ENCODE measurements at places on chromosomes 7 and 10. TPM values are rescaled to one million over a fixed set of nuclear protein-coding genes. Genes with fewer than 3 reads are reported as not detected.

- H3K27ac ChIP-seq = no peak overlapping the region
- no peak for DNase-seq
- no peaks in the 10 kb centered on the region for H3K4me1 ChIP-seq
- H3K4me3 ChIP-seq = no peak overlapping the region
Measured at GRCh38 chr10:79944428-79945395, 4.2 kb downstream of the SFTPD start.

DNA sequence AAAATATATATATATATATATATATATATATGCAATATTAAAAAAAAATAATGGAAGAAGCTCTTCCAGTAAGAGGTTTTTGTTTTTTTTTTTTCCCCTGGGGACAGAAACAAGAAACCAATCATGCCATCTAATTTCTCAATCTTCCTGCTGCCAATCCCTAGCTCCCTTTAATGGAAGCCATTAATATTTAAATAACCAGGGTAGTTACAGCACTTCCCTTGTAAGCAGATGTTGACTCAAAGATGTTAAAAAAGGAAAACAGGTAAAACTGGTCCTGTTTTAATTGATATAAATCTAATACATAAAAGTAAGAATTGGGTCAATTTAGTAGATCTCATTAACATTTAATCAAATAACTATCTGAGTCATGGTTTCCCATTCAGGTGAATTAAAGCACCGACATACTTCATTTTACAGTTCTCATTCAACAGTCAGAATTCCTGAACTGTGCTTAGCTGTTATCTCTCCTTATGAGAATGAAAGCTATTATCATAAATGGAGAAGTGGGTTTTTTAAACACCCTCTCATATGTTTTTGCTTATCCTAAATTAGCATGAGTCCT is 22.6 kb downstream of the CPVL start:
- H3K27ac ChIP-seq = no peak overlapping the region
- H3K4me1 ChIP-seq = no peaks in the 10 kb centered on the region

- H3K36me3 ChIP-seq = no peaks in the 10 kb centered on the region
- no peak overlapping the region for H3K27ac ChIP-seq
- no peak overlapping the region for H3K4me3 ChIP-seq
- H3K27me3 ChIP-seq = no peaks in the 10 kb centered on the region
- H3K4me1 ChIP-seq = no peaks in the 10 kb centered on the region
Measured at GRCh38 chr7:66837007-66837406, 84.0 kb upstream of the TMEM248 start.

GRCh38 chr7:31095286-31096197 is 43.4 kb downstream of the ADCYAP1R1 start:
- DNase-seq = no peak
- no peaks in the 10 kb centered on the region for H3K4me1 ChIP-seq
- H3K27me3 ChIP-seq = peaks cover 2% of the 10 kb centered on the region
- H3K36me3 ChIP-seq = no peaks in the 10 kb centered on the region
- no peak overlapping the region for H3K27ac ChIP-seq
- no peak overlapping the region for H3K4me3 ChIP-seq

DNA sequence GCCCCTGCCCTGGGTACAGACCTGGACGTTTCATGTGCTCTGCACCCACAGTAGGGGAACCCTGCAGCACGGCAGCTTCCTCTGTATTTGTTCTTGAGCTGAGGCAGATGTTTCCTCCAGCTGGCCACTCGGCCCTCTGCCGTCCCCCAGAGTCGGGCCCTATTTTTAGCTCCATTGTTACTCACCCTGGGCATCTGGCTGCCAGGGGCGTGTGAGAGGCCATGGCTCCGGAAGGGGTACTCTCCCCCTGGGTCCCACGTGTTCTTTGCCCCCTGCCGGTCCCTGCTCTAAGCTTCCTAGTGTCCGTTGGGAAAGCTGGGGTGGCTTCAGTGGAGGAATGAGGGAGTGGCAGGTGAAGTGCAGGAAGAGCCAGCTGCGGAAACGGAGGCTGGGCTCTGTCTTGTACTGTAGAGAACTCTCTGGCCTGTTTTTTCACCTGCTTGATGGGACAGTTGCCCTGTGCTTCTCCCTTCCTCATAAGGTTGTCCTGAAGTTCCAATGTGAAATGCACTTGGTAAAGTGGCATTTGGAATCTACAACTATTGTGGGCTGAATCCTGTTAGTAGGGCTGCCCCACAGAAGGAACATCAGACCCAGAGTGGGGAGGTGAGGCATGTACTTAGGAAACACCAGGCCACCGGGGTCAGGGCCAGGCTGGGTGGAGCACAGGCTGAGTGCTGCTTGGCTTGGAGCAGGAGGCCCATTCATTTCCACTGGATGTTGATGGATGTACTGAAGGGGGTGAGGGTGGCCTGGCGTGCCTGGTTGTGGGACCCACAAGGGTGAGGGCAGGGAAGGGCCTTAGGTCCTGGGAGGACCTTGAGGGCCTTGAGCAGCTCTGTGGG is 30.6 kb downstream of the PALD1 start:
- H3K27ac ChIP-seq = no peak overlapping the region
- no peaks in the 10 kb centered on the region for H3K36me3 ChIP-seq
- no peak for DNase-seq
- no peaks in the 10 kb centered on the region for H3K27me3 ChIP-seq
- H3K4me1 ChIP-seq = peaks cover 20% of the 10 kb centered on the region

- H3K4me3 ChIP-seq = peak overlapping the region; percentile 76
- H3K36me3 ChIP-seq = no peaks in the 10 kb centered on the region
- no peak for DNase-seq
Measured at GRCh38 chr10:119104654-119105015, 722 bp downstream of the DENND10 start.

- H3K27ac ChIP-seq = no peak overlapping the region
- H3K4me1 ChIP-seq = no peaks in the 10 kb centered on the region
- no peaks in the 10 kb centered on the region for H3K36me3 ChIP-seq
- DNase-seq = no peak
- no peaks in the 10 kb centered on the region for H3K27me3 ChIP-seq
Measured at GRCh38 chr7:11786186-11786585, 45.8 kb downstream of the THSD7A start.

- no peaks in the 10 kb centered on the region for H3K27me3 ChIP-seq
- H3K27ac ChIP-seq = no peak overlapping the region
- DNase-seq = no peak
- H3K36me3 ChIP-seq = no peaks in the 10 kb centered on the region
- H3K4me1 ChIP-seq = no peaks in the 10 kb centered on the region
Measured at GRCh38 chr7:73708961-73709549, 10.4 kb downstream of the STX1A start.

- no peak overlapping the region for H3K27ac ChIP-seq
- DNase-seq = no peak
- H3K4me1 ChIP-seq = no peaks in the 10 kb centered on the region
- no peaks in the 10 kb centered on the region for H3K27me3 ChIP-seq
- H3K36me3 ChIP-seq = no peaks in the 10 kb centered on the region
Measured at GRCh38 chr10:11856678-11857077, 33.5 kb downstream of the PROSER2 start.

DNA sequence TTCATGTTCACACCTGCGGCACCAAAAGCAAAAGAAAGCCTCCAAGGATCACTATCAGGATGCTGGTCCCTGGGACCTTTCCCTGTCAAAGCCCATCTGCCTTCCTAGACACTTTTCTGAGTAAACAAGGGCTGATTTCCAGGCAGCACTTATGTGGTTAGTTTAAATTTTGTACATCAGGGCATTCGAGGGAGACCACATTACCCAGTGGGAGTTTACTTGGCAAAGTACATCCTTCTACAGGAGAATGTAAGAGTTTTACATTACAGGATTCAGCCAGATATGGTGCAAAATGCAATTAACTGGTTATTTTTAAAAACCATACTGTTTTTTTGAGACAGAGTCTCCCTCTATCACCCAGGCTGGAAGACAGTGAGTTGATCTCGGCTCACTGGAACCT is 132.1 kb downstream of the CSTF2T start:
- no peaks in the 10 kb centered on the region for H3K36me3 ChIP-seq
- H3K27me3 ChIP-seq = no peaks in the 10 kb centered on the region
- no peak overlapping the region for H3K4me3 ChIP-seq

DNA sequence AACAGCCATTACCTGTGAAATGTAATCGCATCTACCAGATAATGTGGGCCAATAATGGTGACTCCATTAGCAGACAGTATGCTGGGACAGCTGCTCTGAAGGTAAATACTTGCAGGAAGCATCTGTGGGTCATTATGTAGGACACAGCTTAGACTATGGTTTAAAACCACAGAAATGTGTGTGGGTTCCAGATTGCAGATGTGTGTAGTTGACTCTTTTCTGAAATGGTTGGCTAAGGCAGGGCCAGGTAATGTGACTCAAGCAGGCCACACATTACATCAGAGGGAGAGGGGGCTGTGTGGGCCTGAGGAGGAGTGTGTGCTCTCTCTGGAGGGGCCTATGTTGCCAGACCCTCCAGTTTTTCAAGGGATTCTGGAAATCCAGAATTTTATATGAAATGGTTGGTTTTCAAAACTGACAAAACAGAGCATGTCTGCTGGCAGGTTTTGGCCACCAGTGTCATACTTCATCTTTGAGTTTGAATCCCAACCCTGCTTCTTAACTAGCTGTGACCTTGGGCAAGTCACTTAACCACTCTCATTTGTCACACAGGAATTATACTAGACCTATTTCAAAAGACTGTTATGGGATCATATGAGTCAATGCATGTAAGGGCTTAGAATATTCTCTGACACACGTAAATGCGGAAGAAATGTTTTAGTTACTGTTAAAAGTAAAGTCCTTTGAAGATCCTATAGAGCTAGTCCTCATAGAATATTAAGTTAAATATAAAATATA is 64.5 kb downstream of the MCMBP start:
- no peaks in the 10 kb centered on the region for H3K36me3 ChIP-seq
- H3K4me3 ChIP-seq = no peak overlapping the region
- no peak for DNase-seq
- peaks cover 2% of the 10 kb centered on the region for H3K4me1 ChIP-seq
- H3K27ac ChIP-seq = no peak overlapping the region
- H3K27me3 ChIP-seq = no peaks in the 10 kb centered on the region

GRCh38 chr10:74049955-74050354 is 52.0 kb downstream of the VCL start:
- H3K4me1 ChIP-seq = no peaks in the 10 kb centered on the region
- H3K27ac ChIP-seq = no peak overlapping the region
- DNase-seq = no peak
- no peaks in the 10 kb centered on the region for H3K36me3 ChIP-seq
- no peaks in the 10 kb centered on the region for H3K27me3 ChIP-seq

GRCh38 chr7:4097001-4097609 is 585.0 kb upstream of the FOXK1 start:
- no peak overlapping the region for H3K27ac ChIP-seq
- DNase-seq = no peak
- no peaks in the 10 kb centered on the region for H3K4me1 ChIP-seq
- no peaks in the 10 kb centered on the region for H3K27me3 ChIP-seq
- H3K4me3 ChIP-seq = no peak overlapping the region
- no peaks in the 10 kb centered on the region for H3K36me3 ChIP-seq

- H3K4me3 ChIP-seq = no peak overlapping the region
- H3K36me3 ChIP-seq = no peaks in the 10 kb centered on the region
Measured at GRCh38 chr10:126394948-126395347, 6.7 kb upstream of the ADAM12 start.

DNA sequence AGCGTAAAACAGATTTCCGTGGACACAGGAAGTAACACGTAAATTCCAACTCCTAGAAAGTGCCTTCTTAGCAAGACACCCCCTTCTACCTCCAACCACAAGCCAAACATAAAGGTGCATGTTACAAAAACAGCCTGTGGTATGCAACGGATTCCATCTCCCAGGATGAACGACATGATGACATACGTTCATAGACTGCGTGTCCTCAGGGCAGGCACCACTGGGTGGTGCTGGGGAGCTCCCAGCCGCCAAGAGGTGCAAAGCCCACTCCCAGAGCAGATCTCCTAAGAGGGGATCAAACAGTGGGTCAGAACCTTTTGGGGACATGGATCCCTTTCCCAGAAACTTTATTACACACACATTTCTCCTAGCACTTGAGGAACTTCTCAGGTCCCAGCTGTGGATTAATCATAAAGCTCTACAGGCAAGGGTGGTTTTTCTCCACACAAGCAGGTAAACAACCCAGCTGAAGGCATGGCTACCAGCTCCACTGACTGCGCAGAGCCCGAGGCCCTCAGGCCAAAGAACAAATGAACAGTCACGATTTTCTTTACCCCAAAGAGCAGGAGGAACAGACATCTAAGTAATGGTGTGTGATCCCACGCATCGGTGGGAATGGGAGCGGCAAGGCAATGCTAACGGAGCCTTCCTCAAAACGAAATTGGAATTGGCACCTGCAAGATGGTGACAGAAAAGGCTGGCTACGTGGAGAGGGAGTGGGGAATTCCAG is 13.8 kb downstream of the PSAP start:
- DNase-seq = no peak
- no peaks in the 10 kb centered on the region for H3K27me3 ChIP-seq
- peak overlapping the region; percentile 44 for H3K4me3 ChIP-seq
- peak overlapping the region; percentile 89 for H3K27ac ChIP-seq
- peaks cover 61% of the 10 kb centered on the region for H3K4me1 ChIP-seq

DNA sequence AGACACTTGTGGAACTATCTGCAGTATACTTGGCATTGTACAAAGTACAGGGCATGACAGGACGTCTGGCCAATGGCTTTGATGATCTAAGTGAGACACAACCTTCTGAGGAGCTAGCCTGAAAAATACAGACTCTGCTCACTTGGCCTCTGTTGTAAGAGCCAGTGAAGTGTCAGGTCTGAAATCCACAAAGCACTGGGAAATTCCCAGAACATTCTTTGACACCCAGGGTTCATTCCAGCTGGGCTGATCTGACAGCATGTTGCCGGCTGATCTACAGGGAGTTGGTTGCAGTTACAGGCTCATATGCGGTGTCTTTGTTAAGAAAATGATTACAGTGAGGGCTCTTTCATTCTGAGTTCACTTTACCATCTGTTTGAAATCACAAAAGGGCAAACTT is 354.6 kb downstream of the PHF14 start:
- H3K27ac ChIP-seq = no peak overlapping the region
- no peaks in the 10 kb centered on the region for H3K36me3 ChIP-seq
- H3K27me3 ChIP-seq = no peaks in the 10 kb centered on the region
- no peak overlapping the region for H3K4me3 ChIP-seq

- no peak overlapping the region for H3K27ac ChIP-seq
- no peak overlapping the region for H3K4me3 ChIP-seq
- H3K27me3 ChIP-seq = no peaks in the 10 kb centered on the region
- DNase-seq = no peak
- no peaks in the 10 kb centered on the region for H3K4me1 ChIP-seq
Measured at GRCh38 chr10:93363891-93364648, 118.1 kb downstream of the MYOF start.

DNA sequence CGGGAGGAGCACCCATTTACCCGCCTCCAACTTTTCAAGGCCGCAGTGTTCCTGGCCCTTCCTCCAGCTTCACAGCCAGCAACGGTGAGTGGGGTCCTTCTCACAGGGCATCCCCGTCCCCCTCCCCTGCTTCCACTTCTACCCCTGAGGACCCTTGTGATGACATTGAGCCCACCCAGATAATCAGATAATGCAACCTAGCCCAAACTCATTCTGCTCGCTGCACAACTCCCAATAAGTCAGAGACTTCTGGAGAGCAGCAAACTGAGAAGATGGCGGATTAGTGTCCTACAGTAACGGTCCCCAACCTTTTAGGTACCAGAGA is 74.5 kb downstream of the OAT start:
- no peaks in the 10 kb centered on the region for H3K36me3 ChIP-seq
- no peaks in the 10 kb centered on the region for H3K27me3 ChIP-seq
- peaks cover 18% of the 10 kb centered on the region for H3K4me1 ChIP-seq

GJD4 gene
- not detected for polyA plus RNA-seq

LLCFC1 gene
- polyA plus RNA-seq = not detected

UBTD1 gene
- 0.48 TPM for polyA plus RNA-seq

ZP3 gene
- 1.6 TPM for polyA plus RNA-seq

CPA1 gene
- polyA plus RNA-seq = not detected

DEPP1 gene
- 11.1 TPM for polyA plus RNA-seq

Measured in GM12878 (cell line).